ENCODE measurements at places on chromosomes 4 and X. TPM values are rescaled to one million over a fixed set of nuclear protein-coding genes. Genes with fewer than 3 reads are reported as not detected.

DNA sequence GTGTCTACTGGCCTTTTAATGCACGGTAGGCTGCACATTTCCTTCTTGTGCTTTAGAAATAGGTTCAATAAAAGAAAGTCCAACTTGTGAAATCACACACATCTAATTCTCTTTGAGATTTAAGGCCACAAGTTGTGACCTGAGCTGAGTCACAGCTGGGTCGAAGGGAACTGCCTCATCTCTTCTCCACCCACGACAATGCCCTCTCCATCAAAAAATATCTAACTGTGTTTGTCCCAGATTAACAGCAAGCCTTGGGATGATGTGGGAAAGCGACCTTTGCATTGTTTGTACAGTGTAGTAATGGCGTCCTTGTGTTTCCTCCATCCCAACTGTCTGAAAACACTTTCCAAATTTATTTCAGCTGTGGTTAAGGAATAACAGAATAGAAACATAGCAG, 168.9 kb downstream of the AMELX start:
- H3K27me3 ChIP-seq = no peaks in the 10 kb centered on the region
- no peaks in the 10 kb centered on the region for H3K36me3 ChIP-seq
- H3K4me3 ChIP-seq = no peak overlapping the region
- peak; percentile 15 for DNase-seq
- peak overlapping the region; percentile 94 for H3K27ac ChIP-seq

Gene FGF5
- total RNA-seq = 2.7 TPM

DNA sequence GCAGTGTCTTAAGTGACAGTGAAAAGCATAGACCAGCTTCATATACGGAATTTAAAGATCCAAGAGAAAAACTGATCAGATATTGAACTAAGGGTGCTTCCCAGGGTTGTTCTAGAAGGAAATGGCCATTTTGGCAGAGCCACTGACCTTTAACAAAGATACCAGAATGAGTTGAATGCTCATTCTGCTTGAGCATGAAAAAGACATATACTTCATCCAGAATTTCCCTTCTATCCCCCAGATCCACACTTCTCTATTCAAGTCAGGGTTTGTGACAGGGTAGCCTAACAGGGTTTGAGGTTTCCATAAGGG, 45.6 kb upstream of the FAM9C start:
- H3K27me3 ChIP-seq = no peaks in the 10 kb centered on the region
- no peaks in the 10 kb centered on the region for H3K36me3 ChIP-seq
- DNase-seq = no peak
- 0 out of 2 replicates have a peak, but pooled peaks cover 6% of the 10 kb centered on the region for H3K4me1 ChIP-seq
- H3K27ac ChIP-seq = peak overlapping the region; percentile 74
- no peak overlapping the region for H3K4me3 ChIP-seq

Gene ART3
- total RNA-seq = 0.69 TPM

GRCh38 chr4:143411527-143412419, 75.1 kb downstream of the GAB1 start:
- H3K27me3 ChIP-seq = no peaks in the 10 kb centered on the region
- peaks cover 5% of the 10 kb centered on the region for H3K36me3 ChIP-seq
- no peak overlapping the region for H3K4me3 ChIP-seq

DNA sequence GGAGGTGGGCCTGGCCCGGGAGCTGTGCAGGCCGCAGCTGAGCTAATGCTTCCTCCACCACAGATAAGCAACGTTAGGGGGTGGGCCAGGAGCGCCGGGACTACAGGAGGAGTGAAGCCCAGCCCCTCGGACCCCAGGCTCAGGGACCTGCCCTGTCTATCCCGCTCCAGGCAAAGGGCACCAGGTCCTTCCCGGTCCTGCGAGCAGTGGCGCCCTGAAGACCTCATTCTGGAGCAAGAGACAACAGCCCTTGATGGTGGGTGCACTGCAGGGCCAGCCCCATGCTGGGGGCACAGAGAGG, 730 bp upstream of the TREX2 start:
- no peak for DNase-seq
- no peaks in the 10 kb centered on the region for H3K27me3 ChIP-seq
- H3K36me3 ChIP-seq = peaks cover 17% of the 10 kb centered on the region
- H3K4me3 ChIP-seq = no peak overlapping the region
- peaks cover 41% of the 10 kb centered on the region for H3K4me1 ChIP-seq

DNA sequence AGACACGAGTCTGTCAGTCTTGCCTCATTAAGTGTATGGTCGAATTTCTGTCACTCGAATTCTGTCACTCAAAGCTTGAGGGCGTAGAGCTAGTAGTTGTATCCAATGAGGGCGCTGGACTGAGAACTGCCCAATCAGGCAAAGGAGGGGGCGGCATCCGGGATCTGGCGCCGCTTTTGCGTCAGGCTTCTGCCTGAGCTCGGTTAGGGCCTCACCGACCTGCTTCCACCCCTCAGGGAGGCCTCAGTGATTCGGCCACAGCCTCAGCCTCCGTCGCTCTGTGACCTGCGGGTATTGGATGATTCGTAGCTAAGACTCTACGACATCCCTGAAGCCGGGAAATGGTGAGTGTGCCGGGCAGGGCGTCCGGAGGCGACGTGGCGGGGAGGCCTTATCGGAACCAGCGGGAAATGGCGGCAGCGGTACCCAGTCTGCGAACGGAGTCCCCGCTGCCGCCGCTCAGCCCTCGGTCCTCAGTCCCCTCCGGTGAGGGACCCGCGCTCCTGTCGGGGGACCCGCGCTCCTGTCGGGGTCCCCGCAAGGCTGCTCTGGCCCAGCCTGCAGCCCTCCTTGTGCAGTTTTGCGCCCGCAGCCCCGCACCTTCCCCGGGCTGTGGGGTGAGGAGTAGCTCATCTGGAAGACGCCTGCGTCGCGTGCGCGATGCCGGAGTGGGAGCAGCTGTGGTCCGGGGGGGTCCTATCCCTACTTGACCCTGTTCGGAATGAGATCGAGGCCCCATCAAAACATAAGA, 88.3 kb downstream of the ZNF718 start:
- H3K4me1 ChIP-seq = no peaks in the 10 kb centered on the region
- H3K4me3 ChIP-seq = peak overlapping the region; percentile 36
- peak; percentile 27 for DNase-seq
- H3K27me3 ChIP-seq = no peaks in the 10 kb centered on the region

Gene ADAMTS3
- 18.0 TPM for total RNA-seq

Gene HSFX3
- total RNA-seq = not detected

DNA sequence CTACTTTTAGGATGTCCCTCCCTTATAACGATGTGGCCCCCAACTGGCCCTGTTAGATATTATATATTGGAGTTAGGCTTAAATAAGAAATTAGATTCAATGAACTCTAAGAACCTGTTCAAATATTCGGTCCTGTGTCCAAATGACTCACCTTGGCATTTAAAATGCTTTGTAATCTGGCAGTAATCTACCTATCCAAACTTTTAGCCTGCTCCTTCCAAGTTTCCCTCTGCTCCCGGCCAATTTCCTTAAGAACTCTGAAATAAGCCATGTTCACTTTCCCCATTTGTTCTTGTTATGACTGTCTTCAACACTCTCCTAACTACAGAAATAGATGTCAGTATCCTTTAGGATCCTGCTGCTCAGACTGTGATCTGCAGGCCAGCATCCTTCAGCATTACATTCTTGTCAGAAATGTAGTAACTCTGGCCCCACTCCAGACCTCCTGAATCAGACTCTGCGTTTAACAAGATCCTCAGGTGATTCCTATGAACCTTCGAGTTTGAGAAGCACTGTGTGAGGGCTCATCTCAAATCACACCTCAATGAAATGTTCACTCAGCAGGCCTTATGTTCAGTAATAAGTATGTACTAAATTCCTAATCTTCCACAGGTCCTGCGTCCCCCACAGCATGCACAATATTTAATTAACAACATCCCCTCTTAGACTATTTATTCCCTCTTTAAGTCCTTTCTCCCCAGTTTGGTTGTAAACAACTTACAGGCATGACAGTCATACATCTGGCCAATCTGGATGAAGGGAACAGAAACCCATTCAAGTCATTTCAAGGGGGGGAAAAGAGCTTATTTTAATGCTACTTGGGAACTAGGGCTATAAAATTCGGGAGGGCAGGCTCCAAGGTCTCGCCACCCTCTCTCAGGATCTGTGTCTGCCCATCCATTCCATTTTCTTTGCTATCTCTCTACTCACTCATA, 3.0 kb downstream of the ATP8A1 start:
- no peak for DNase-seq
- no peak overlapping the region for H3K27ac ChIP-seq
- peaks cover 19% of the 10 kb centered on the region for H3K4me1 ChIP-seq
- no peaks in the 10 kb centered on the region for H3K27me3 ChIP-seq
- H3K4me3 ChIP-seq = no peak overlapping the region

GRCh38 chr4:19540859-19541540, 710.7 kb upstream of the SLIT2 start:
- no peak overlapping the region for H3K27ac ChIP-seq
- no peaks in the 10 kb centered on the region for H3K27me3 ChIP-seq

Gene SPP1
- 0.64 TPM for total RNA-seq
